ENCODE measurements at places on chromosomes 11 and 22.

DNA sequence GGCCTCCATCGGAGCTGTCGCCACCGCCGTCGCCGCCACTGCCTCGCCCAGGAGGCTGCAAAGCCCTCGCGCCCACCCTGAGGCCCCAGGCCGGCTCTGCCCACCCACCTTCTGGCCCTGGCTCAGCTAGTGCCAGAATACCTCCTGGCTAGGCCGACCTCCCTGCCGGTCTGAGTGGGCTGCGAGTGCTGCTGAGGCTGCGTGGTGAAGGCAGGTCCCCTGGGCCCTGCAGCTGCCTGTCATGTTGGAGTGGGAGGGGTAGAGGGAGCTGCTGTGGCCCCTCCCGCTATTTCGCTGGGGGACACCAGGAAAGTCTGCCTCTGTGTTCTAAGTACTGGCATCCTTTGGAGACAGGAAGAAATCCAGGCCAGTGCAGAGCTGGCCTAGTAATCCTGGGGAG, 34.2 kb downstream of the LRRC10B start:
- no peaks in the 10 kb centered on the region for H3K36me3 ChIP-seq
- H3K27me3 ChIP-seq: no peaks in the 10 kb centered on the region
- DNase-seq: no peak
- H3K4me1 ChIP-seq: peaks cover 37% of the 10 kb centered on the region
- no peak overlapping the region for H3K27ac ChIP-seq
- H3K4me3 ChIP-seq: no peak overlapping the region

DNA sequence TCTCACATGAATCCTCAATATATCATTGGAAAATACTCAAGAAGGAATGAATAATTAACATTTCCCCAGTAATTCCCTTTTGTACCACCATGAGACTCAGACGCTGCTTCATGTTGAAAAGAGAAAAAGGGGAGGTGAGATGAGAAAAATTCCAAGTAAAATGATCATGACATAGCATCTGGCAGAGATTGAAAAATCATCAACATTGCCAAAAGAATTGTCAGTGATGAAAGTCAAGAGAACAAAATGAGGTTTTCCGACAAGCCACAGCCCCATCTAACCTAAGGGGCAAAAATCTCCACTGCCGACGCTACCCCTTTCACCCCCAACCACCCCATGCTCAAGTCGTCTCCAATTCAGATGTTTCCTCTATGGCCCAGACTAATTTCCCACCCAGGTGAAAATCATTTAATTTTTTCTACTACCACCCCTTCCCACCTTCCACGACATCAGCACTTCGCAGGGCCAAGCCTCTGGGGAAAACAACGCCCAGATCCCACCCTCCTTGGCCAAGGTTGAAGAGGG, 1.2 kb downstream of the RAB6A start:
- H3K4me3 ChIP-seq: peak overlapping the region; percentile 97
- H3K36me3 ChIP-seq: no peaks in the 10 kb centered on the region
- DNase-seq: no peak
- peaks cover 26% of the 10 kb centered on the region for H3K4me1 ChIP-seq

GRCh38 chr11:67309166-67309565, 5.8 kb downstream of the SSH3 start:
- H3K27me3 ChIP-seq: no peaks in the 10 kb centered on the region
- H3K36me3 ChIP-seq: peaks cover 5% of the 10 kb centered on the region
- H3K27ac ChIP-seq: no peak overlapping the region
- peaks cover 14% of the 10 kb centered on the region for H3K4me1 ChIP-seq

DNA sequence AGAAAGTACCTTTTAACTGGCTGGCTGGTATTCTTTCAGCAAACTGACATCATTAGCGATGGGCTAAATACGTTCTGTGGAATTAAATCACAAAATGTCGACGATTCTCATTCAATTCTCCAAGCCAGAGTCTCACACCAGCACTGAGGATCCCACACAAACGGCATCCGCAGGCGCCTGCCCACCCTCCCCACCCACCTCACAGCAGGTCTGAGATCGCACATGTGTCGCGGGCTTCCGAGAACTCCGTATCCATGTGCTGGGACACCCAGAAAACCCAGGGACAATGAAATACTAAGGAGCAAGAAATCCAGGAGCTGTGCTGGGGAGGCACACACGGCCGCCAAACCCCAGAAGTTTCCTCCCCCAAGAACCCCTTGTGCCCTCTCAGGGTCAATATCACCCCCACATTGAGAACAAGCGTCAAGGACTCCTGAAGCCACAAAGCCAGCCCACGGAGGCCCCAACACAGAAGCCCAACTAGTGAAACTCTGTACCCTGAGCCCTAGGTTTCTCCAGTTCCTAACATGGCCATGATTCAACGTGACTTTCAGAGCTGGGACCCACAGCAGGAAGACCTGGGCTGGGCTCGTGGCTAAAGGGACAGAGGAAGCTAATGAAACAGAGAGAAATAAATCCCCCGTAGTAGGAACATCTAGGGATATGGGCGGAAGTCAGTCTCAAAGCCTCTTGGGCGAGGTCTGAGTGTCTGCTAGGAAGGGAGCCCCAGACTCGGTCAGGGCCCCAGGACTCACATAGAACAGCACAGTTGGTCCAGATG, 8.0 kb downstream of the TOLLIP start:
- H3K36me3 ChIP-seq: peaks cover 3% of the 10 kb centered on the region
- no peaks in the 10 kb centered on the region for H3K27me3 ChIP-seq
- H3K27ac ChIP-seq: no peak overlapping the region
- no peak for DNase-seq

- H3K36me3 ChIP-seq: peaks cover 20% of the 10 kb centered on the region
- H3K4me3 ChIP-seq: no peak overlapping the region
- H3K27me3 ChIP-seq: no peaks in the 10 kb centered on the region
- no peak overlapping the region for H3K27ac ChIP-seq
Observed at GRCh38 chr11:119179983-119180382, 5.3 kb upstream of the NHERF4 start.

- peaks cover 100% of the 10 kb centered on the region for H3K27me3 ChIP-seq
- no peak overlapping the region for H3K27ac ChIP-seq
- no peaks in the 10 kb centered on the region for H3K36me3 ChIP-seq
- no peak for DNase-seq
Observed at GRCh38 chr11:44319170-44319551, 9.2 kb upstream of the ALX4 start.

- DNase-seq: no peak
- H3K36me3 ChIP-seq: no peaks in the 10 kb centered on the region
- peaks cover 53% of the 10 kb centered on the region for H3K4me1 ChIP-seq
- H3K4me3 ChIP-seq: no peak overlapping the region
Observed at GRCh38 chr11:86814775-86815174, 14.4 kb downstream of the PRSS23 start.

GRCh38 chr11:120657306-120658070, 145.9 kb downstream of the GRIK4 start:
- no peaks in the 10 kb centered on the region for H3K36me3 ChIP-seq
- DNase-seq: no peak
- no peak overlapping the region for H3K27ac ChIP-seq
- no peaks in the 10 kb centered on the region for H3K4me1 ChIP-seq

- no peak for DNase-seq
- H3K36me3 ChIP-seq: no peaks in the 10 kb centered on the region
- no peak overlapping the region for H3K27ac ChIP-seq
- peaks cover 12% of the 10 kb centered on the region for H3K4me1 ChIP-seq
- no peaks in the 10 kb centered on the region for H3K27me3 ChIP-seq
- H3K4me3 ChIP-seq: no peak overlapping the region
Observed at GRCh38 chr11:46611526-46612304, 5.3 kb downstream of the HARBI1 start.

DNA sequence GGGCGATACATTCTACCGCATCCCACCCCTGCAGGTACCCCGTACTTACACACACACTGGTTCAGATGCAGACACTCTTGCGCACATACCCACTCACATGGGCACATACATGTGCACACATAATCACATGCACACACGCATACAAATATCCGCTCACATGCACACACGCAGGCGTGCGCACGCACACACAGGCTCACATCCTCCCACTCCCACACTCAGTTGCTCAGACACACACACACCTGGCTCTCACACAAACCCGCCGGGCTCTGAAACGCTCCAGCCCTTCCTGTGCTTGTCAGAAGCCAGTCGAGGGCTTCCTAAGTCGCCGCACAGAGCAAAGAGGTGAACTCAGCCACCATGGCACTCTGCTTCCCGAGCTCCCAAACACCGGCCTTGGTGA, 164.5 kb downstream of the CRYBB2 start:
- H3K27ac ChIP-seq: no peak overlapping the region
- peaks cover 19% of the 10 kb centered on the region for H3K36me3 ChIP-seq
- no peak for DNase-seq
- H3K4me3 ChIP-seq: no peak overlapping the region
- H3K4me1 ChIP-seq: peaks cover 13% of the 10 kb centered on the region

GRCh38 chr11:38274031-38274430, 1676.0 kb upstream of the RAG2 start:
- H3K4me3 ChIP-seq: no peak overlapping the region
- peaks cover 8% of the 10 kb centered on the region for H3K4me1 ChIP-seq
- no peaks in the 10 kb centered on the region for H3K27me3 ChIP-seq
- no peak for DNase-seq
- peaks cover 5% of the 10 kb centered on the region for H3K36me3 ChIP-seq

DNA sequence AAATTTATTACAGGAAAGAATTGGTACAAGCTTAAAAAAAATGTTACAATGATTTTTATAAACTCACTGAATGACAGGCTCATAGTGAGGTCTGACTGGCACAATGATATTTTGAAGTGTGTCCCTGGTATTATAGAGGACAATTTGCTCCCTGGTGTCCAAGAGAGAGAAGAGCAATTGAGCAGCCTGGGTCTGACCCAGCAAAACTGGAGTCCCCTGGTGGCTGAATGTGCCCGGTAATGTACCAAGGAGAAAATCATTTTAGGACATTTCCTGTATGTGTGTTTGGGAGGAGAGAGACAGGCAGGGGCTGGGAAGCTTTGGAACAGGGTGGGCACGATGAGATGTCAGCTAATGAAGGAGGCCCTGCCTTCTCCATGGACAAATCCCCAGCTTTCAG, 125.3 kb downstream of the APOL5 start:
- H3K27me3 ChIP-seq: no peaks in the 10 kb centered on the region
- no peaks in the 10 kb centered on the region for H3K36me3 ChIP-seq
- no peak for DNase-seq
- H3K4me3 ChIP-seq: no peak overlapping the region
- peak overlapping the region; percentile 27 for H3K27ac ChIP-seq

DNA sequence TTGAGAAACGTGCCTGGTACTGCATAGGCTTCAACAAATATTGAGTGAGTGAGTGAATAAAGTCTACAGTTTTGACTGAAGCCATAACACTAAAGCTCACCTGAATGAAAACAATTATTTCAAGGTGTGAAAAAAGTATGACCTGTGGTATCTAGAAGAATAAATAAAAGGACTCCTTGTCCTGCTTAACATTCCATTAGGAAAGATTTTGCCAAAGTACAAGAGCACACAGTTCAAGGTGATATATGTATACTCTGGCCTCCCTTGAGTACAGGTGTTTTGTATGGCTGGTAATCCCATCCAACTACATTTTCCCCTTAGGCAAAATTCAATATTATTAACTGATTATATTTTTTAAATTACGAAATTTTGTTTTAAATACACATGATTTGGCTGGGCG, 1.8 kb upstream of the CREBZF start:
- peaks cover 18% of the 10 kb centered on the region for H3K4me1 ChIP-seq
- no peaks in the 10 kb centered on the region for H3K27me3 ChIP-seq
- H3K27ac ChIP-seq: no peak overlapping the region
- H3K36me3 ChIP-seq: peaks cover 3% of the 10 kb centered on the region
- no peak overlapping the region for H3K4me3 ChIP-seq

DNA sequence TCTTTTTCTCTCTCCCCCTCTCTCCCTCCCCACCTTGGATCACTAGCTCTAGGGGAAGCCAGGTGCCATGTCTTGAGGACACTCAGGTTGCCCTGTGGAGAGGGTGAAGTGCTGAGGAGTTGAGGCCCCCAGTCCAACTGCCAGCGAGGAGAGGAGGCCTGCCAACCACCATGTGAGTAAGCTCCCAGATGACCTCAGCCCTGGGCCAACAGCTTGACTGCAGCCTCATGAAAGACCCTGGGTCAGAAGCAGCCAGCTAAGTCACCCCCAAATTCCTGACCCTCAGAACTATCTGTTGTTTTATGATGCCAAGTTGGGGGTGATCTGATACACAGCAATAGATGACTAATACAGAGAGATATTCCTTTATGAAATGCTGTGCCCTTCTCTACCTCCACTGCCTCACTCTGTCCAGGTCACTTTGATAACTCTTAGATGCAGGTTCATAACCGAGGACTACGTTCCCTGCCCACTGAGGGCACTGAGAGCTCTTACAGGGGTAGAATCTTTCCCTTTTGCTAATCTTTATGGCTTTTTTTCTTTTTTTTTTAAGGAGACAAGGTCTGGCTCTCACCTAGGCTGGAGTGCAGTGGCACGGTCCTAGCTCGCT, 8.0 kb downstream of the ARFGAP3 start:
- no peaks in the 10 kb centered on the region for H3K4me1 ChIP-seq
- no peak overlapping the region for H3K4me3 ChIP-seq
- DNase-seq: no peak
- H3K27me3 ChIP-seq: no peaks in the 10 kb centered on the region
- H3K36me3 ChIP-seq: peaks cover 20% of the 10 kb centered on the region

DNA sequence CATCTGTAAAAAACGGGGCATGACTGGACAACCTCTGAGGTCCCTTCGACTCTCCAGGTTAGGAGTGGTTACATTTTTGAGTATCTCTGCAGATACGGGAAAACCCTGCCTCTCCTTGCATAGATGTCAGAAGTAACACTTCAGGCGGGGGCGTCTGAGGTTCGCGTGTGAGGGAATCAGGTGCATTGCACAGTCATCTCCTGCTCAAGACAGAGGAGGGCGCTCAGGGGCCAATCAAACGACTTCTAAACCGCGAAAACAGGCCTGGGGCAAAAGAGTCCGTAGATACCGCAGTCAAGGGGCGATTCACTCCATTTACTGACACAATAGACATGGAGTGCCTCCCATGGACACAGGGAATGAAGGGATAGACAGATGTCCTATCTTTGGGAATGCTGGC, 31.7 kb downstream of the KIRREL3 start:
- no peaks in the 10 kb centered on the region for H3K36me3 ChIP-seq
- DNase-seq: no peak
- no peaks in the 10 kb centered on the region for H3K4me1 ChIP-seq

DNA sequence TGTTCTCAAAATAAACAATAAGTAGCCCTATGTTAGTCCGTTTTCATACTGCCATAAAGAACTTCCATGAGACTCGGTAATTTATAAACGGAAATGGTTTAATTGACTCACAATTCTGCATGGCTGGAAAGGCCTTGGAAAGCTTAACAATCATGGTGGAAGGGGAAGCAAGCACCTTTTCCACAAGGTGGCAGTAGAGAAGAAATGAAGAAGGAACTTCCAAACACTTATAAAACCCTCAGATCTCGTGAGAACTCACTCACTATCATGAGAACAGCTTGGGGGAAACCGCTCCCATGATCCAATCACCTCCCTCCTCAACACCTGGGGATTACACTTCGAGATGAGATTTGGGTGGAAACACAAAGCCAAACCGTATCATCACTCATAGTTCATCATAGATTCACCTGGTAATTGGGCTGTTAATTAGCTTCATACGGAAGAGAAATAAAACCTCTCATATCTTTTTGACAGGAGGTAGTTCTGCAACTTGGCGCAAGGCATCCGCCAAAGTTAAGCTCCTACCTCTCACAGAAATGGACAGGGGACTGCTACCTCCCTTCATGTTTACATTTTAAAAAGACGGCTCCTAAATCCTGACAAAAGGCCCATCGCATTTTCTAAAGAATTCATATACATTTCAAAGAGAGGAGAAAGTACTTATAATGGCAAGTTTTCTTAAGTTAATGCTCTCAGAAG, 49.0 kb downstream of the MUC15 start:
- H3K27me3 ChIP-seq: peaks cover 15% of the 10 kb centered on the region
- peak overlapping the region; percentile 46 for H3K4me3 ChIP-seq
- DNase-seq: no peak
- H3K27ac ChIP-seq: no peak overlapping the region
- H3K4me1 ChIP-seq: peaks cover 3% of the 10 kb centered on the region
- no peaks in the 10 kb centered on the region for H3K36me3 ChIP-seq

Data from mesothelial cell of epicardium (in vitro differentiated cells).